Glutamatergic neuron (in vitro differentiated cells): ENCODE measurements at places on chromosomes 7 and 10.

- DNase-seq, result no peak
Observed at GRCh38 chr7:68925241-68925640, 673.0 kb upstream of the AUTS2 start.

- no peak for DNase-seq
Observed at GRCh38 chr10:78838141-78838657, 230.6 kb upstream of the ZMIZ1 start.

DNA sequence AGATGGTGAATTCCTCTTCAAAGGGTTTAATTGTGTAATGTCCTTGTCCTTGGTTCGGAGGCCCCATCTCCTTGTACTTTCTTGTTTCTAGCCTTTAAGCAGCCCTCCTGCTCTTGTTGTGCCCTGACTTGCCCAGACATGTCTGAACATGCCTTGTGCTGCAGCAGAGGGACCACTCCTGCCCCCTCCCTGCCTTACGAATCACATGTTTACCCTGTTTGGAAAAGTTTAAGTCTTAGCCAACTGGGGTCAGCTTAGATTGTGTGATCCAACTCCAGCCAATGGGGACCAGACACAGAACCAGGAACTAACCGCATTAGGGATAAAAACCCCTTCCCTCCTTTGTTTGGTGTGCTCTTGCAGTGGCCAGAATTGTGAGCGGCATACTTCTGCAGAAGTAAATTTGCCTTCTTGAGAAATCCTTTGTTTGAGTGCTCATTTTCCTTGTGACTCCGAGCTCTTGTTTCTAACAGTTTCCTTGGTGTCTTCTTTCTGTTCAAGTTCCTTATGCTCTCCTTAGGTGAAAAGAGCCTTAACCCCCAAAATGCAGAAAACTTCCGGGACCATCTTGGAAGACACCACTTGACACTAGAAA is 29.4 kb downstream of the CLRN3 start:
- DNase-seq, result no peak

DNA sequence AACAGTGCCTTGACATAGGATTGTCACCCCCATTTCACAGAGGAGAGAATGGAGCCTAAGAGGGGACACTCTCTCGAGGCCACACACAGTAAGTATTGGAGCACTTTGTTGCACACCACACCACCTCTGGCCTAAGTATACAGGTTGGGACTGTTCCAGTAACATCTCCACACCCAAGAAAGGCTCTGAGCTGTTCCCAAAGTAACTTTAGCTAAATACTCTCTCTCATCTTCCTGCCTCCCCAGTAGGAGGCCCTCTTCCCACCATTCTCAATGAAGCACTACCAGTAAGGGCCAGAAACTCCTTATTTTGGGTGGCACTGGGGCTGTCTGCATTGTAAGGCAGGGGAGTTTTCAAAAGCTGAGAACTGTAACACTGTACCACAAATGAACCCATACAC is 189.5 kb downstream of the ZNF438 start:
- no peak for DNase-seq

GRCh38 chr10:95263864-95264226 is 27.0 kb downstream of the PDLIM1 start:
- no peak for DNase-seq

- no peak for DNase-seq
Observed at GRCh38 chr7:3206771-3207191, 94.3 kb upstream of the SDK1 start.

- no peak for DNase-seq
Observed at GRCh38 chr10:47286116-47286505, 13.9 kb upstream of the GDF10 start.

- no peak for DNase-seq
Observed at GRCh38 chr7:130912862-130913638, 179.0 kb upstream of the KLF14 start.
